ENCODE measurements at places on chromosomes 16 and 17.

DNA sequence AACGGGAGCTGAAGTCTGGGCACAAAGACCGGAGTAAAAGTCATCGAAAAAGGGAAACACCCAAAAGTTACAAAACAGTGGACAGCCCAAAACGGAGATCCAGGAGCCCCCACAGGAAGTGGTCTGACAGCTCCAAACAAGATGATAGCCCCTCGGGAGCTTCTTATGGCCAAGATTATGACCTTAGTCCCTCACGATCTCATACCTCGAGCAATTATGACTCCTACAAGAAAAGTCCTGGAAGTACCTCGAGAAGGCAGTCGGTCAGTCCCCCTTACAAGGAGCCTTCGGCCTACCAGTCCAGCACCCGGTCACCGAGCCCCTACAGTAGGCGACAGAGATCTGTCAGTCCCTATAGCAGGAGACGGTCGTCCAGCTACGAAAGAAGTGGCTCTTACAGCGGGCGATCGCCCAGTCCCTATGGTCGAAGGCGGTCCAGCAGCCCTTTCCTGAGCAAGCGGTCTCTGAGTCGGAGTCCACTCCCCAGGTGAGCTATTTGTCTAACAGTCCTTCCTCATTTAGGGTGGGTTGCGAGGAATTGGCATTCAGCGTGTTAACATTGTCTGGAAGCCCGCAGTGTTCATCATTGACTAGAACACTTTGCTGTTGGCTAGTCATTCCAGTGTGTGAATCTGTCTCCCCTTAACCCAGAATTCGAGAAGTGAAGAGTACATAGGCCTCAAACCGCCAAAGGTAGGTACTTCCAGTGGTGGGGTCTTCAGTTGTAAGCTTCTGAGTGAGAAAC lies 1.5 kb downstream of the CDK12 start:
- no peak for DNase-seq

DNA sequence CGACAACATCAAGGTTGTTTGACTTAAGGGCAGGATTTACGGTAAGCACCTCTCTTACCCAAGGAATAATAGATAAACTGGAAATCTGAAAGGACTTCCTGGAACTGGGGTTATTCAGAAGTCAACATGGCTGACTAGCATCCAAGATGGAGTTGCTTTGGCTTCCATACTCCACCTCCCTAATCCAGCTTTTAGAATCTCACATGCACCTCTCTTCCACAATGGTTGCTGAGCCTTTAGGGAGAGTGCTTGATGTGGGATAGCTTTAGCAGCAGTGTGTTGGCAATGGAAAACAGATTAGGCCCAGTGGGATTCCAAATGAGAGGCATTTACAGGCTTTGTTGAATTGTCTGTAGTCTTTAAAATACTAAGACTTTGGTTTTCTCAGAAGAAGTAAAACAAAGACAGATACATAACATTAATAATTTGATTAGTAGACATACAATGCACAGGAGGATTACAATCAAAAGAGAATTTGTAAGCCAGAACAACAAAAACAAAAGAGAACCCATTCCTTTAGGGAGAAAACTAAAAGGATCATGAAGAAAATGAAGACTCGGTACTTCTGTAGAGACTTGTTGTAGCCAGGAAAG lies 222.0 kb downstream of the HS3ST3B1 start:
- DNase-seq = no peak

- no peak for DNase-seq
Observed at GRCh38 chr17:6551356-6551755, 5.0 kb downstream of the PITPNM3 start.

DNA sequence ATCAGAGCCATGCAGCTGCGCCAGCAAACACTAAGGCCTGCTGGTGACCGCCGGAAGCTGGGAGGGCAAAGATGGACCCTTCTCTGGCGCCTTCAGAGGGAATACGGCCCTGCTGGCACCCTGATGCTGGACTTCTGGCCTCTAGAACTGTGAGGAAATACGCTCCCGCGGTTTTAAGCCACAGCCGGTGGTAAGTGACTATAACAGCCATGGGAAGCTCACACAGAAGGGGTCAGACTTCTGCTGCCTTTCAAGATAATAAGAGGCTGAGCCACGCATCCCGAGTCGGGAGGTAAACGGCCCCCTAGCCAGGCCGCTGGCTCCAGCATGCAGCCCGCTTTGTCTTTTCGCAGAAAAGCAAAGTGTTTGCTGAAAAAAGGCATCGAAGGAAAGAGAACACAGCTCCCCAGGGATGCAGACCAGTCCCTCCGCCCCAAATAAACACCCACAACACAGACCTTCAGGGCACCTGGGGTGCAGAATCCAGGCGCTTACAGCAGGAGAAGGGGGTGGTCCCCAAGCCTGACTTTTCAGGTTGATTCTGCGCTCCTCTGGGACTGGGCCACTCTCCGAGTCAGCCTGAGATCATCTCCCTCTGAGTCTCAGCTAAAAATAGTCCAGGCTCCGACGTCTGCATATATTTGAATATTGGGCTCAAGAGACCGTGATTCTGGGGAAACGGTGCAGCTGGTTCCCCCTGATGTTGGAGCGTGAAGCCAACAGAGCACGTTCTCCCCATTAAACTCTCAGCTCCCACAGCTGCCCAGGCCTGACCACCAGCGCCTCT lies 89.7 kb downstream of the MGAT5B start:
- no peak for DNase-seq

- DNase-seq = no peak
Observed at GRCh38 chr17:68851890-68852289, 103.3 kb downstream of the ABCA8 start.

DNA sequence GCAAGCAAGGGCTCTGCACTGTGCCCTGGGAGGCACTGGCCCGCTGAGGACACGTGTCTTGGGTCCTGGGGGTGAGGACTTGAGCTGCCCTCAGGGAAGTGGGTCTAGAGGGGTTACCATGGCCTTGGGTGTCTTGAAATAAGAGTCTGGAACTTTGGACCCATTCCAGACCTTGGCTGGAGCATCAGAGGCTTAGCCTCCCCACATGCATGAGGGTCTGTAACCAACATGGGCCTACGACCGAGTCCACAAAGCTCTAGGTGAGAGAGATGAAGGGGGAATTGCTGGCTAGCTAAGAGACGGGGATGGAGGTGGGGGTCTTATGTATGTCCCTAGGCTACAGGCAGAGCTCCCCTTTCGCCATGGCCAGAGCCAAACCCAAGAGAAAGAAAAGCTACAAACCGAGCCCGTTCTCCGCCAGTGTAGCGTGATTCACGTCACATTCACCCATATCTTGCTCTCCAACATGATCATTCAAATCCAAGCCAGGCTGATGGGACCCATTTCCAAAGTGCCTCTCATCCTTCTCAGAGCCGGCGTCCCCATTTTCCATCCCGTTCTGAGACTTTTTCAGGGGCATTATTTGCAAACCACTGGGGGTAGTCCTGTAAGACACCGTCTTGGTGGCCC lies 120.1 kb downstream of the CDYL2 start:
- DNase-seq = no peak

Measured in NCI-H345 (cell line).